Urothelium cell line (cell line): ENCODE measurements at places on chromosomes 1 and 21.

DNA sequence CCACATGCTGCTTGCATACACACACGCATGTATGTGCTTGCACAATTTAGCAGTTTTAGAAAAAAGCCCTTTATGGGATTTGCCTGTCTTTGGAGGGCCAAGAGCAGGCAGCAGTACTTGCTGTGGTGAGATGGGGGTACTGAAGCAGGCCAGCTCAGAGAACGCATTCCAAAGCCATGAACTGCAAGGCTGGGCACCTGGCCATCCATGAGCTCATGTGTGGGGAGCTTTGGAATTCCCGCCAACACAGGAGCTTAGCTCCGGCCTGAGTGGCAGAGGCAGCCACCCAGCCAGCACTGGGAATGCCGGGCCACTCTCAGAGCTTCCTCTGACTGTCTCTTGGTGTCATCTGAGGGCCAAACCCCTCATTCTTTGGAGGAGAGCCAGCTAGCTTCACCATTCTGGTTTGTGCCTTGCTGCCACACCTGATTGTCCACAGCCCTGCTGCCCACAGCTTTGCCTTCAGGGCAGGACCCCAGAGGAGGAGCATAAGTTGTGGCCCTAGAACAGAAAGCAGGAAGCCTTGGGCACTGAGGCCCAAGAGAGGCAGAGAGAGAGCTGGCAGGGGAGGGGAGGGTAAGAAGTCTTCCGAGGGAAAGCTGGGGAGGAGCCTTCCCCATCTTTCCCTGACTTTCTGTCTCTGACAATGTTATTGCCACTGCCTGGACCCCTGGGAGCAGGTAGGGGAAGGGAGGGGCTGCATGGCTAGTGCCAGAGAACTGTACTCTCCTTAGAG is 92.1 kb upstream of the POU3F1 start:
- DNase-seq = peak; percentile 96

DNA sequence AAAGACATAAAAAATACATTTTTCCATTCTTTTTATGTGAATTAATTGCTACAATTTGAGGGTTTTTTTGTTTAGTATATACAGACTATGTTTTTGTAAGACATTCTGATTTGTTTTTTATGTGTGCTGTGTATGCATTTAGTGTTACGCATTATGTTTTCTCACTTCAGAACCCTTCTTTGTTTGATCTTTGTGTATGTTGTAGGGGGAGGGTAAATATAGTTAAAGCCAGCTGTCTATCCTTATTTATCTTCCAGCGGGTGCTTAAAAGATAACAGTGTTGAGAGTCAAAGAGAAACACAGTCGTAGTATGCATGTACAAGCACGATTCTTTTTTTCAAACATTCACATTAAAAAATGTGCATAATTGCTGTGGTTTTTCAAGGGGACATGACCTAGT is 97.5 kb upstream of the KIAA1614 start:
- no peak for DNase-seq

DNA sequence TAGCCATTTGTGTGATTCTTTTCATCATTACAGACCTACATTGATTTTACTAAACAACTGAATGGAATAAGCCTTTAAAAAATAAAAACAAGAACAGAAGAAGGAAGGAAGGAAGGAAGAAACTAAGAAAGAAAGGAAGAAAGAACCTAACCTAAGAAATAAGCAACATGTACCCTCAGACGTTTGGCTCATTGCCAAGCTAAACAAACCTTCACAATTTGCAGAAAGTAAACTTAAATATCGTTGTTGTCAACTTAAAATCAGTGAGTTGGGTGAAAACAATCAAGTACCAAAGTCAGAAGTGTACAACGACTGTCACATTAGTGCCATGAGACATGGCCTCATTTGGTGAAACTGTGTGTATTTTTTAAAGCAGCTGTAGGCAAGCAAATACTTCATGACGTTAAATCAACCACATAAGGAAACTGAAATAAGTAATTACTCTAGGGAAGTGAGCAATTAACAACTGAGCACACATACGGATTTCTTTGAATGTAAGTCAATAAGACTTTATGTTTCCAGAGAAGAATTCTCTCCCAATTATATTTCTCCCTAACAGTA is 313.1 kb upstream of the TMPRSS15 start:
- DNase-seq = no peak

DNA sequence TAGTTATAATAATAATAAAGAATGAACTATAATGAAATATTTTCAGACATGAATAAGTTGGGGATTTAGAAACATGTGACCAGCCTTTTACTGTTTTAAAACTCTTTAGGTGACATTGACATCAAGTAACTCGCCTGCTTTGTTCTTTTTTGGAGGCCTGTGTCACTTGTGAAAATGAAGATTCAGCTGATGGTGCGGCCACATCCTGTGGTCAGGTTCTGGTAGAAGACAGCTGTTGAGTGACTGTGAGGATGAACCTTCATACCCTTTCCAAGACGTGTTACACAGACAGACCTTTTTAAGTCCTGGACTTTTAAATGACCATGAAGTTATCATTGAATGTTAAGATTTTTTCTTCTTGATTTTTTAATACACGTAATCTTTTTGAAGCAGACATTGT is 10.3 kb downstream of the UTS2 start:
- DNase-seq = no peak

DNA sequence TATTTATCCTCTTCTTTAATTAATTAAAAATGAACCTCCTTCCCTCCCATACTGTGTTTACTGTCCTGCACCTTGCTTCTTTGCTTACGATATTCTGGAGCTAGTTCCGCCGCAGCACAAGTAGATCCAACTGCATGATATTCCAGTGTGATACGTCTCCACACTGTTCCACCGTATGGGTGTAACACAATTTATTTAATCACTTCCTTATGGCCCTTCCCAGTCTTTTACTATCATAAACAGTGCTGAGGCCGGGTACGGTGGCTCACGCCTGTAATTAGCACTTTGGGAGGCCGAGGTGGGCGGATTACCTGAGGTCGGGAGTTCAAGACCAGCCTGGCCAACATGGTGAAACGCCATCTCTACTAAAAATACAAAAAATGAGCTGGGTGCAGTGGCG is 25.7 kb downstream of the CNST start:
- no peak for DNase-seq

- DNase-seq = no peak
Measured at GRCh38 chr1:55477953-55478352, 262.8 kb upstream of the USP24 start.

DNA sequence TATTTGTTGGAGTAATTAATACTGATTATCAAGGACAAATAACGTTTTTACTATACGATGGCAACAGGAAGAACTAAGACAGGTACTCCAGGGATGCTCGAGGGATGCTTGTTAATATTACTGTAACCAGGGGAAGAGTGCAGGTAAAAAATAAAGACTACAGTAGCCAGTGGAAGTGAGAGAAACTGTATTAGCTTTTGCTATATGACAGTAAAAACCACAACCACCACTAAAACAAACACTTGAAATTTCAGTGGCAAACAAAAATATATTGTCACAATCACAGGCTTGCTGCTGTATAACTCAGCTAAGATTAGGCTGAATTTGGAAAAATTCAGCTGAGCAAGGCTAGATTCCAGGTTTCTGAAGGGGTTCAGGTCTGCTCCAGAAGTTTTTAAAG is 812.6 kb upstream of the ADGRL4 start:
- no peak for DNase-seq

DNA sequence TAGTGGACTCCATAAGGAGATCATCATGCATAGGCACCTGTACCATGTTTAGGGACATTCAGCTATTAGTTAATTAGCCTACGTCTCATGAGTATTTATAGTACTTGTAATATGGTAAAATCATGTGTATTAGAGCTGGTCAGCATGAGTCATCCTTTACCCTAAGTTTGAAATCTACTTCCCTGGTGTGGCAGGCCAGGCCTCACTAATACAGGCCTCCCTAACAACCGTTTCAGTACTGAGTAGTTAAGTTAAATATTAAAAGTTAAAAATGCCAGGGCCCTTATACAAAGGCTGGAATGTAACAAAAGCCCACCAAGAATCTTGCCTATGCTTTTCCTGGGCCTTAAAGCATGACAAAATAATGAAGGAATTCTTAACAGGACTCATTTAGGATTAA is 356.3 kb upstream of the DPYD start:
- DNase-seq = no peak

DNA sequence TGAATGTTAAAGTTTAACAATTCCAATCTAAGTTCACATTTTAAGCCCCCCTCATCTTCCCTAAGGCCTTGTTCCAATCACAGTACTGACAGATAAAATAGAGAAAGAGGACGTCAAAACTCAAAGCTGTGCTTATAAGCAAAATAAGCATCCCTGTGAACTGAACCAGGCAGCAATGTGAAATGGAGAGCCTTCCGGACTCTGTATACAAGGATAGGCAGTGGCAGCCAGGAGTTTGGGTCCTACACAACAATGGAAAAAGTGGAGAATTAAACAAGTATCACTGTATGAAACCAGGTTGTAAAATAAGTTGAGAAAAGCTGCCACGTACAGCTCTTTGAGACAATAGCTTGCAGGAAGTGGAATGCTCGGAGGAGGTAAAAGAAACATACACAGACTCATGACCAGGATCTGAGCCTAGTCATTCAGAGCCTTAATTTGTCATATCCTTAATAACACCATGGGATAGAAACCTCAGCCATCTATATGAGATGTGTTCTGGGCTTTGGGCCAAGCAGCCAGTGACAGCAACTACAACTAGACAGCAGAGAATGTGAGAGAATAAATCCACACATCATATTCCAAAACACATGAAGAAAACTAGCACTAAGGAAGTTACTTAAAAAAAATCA is 55.2 kb upstream of the PALMD start:
- DNase-seq = no peak
